ENCODE measurements at places on chromosomes 7 and 10. TPM values are rescaled to one million over a fixed set of nuclear protein-coding genes. Genes with fewer than 3 reads are reported as not detected.

Gene FKBP9
- 0.84 TPM for total RNA-seq

Gene LRCH4
- total RNA-seq = 154 TPM

Gene EXOSC1
- total RNA-seq = 75.3 TPM

Gene MRPS17
- total RNA-seq = 17.1 TPM

DNA sequence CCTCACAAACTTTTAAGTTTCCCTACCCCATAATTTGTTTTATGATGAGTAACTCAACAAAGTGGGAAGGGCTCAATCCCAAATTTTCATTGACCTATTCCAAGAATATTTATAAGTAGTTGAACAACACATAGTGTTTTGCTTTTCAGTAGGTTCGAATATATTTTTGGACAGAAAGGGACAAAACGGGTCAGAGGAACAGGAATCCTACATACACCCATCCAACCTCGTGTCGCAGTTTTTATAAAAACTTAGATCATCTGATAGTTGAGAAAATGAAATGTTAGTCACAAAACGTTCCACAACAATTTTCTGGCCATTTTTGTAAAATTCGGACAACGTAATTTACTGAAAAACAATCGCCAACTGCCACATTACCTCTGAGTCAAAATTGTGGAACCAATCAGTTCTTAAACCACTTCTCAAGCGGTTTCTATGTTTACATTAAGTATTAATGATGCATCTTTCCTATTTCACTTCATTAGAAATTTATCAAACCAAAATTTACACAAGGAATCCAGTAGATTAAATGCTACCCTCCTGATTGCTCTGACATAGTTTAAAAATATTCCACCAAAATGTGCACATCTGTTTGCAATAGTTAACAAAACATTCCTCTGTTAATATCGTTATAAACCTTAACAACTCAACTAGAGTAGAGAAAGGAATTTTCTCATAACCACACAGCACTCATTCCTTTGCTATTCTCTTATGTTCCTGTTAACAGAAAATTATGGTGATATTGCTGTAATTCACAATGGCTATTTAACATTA, 6.3 kb downstream of the WNT16 start:
- no peak overlapping the region for H3K27ac ChIP-seq
- H3K4me3 ChIP-seq = no peak overlapping the region
- H3K4me1 ChIP-seq = peaks cover 5% of the 10 kb centered on the region
- peaks cover 2% of the 10 kb centered on the region for H3K36me3 ChIP-seq

DNA sequence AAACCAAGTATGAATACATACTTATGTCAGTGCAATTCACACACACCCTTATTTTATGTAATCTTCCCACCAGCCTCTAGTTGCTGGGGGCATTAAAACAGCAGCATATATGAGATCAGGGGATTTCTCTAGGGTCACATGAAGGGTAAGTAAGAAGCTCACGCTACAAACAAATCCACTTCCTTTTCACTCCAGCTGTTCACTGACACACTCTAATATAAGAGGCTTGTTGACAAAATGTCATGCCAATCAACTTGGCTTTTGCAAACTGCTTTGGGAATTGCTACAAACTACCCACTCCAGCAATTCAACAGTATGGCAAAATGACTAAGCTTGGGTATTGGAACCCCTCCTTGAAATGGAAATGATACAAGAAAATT, 10.3 kb downstream of the FAM3C start:
- DNase-seq = no peak
- H3K36me3 ChIP-seq = peaks cover 2% of the 10 kb centered on the region
- no peak overlapping the region for H3K27ac ChIP-seq
- peak overlapping the region; percentile 52 for H3K4me3 ChIP-seq

DNA sequence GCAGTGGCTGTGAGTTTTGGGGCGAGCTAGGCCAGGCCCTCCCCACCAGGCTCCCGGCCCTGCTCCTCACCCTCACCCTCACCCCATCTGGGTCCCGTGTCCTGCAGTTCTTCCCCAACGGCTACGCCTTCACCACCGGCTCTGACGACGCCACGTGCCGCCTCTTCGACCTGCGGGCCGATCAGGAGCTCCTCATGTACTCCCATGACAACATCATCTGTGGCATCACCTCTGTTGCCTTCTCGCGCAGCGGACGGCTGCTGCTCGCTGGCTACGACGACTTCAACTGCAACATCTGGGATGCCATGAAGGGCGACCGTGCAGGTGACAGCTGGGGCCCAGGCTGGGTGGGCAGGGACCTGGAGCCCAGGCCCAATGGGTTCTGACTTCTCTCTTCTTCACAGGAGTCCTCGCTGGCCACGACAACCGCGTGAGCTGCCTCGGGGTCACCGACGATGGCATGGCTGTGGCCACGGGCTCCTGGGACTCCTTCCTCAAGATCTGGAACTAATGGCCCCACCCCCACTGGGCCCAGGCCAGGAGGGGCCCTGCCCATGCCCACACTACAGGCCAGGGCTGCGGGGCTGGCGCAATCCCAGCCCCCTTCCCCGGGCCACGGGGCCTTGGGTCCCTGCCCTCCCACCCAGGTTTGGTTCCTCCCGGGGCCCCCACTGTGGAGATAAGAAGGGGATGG, 4.9 kb downstream of the GNB2 start:
- H3K27ac ChIP-seq = no peak overlapping the region
- no peaks in the 10 kb centered on the region for H3K27me3 ChIP-seq
- no peak for DNase-seq
- H3K4me1 ChIP-seq = peaks cover 21% of the 10 kb centered on the region
- H3K36me3 ChIP-seq = peaks cover 15% of the 10 kb centered on the region

DNA sequence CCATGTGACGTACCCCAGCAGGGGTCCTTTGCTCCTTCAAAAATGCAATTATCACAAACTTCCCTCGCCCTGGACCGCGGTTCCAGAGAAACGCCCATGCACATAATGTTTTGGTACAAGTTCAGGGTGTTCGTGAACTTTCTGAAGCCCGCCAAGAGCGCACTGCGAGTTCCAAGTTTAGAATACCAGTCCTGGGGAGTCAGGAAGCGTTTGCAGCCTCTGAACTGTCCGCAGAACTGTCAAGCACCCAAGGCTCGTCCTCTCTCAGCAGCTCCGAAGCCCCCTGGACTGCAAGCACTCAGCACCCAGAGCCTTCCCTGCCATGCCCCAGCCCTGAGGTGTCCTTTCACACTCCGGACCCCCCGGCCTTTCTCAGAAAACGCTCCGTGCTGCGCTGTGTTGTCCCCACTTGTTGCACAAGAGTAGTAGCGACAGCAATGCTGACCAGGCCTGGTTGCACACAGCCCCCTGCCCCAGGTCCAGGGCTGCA, 30.3 kb downstream of the CALML3 start:
- peaks cover 23% of the 10 kb centered on the region for H3K27me3 ChIP-seq
- peaks cover 41% of the 10 kb centered on the region for H3K4me1 ChIP-seq
- H3K27ac ChIP-seq = no peak overlapping the region
- no peak for DNase-seq
- H3K36me3 ChIP-seq = no peaks in the 10 kb centered on the region

DNA sequence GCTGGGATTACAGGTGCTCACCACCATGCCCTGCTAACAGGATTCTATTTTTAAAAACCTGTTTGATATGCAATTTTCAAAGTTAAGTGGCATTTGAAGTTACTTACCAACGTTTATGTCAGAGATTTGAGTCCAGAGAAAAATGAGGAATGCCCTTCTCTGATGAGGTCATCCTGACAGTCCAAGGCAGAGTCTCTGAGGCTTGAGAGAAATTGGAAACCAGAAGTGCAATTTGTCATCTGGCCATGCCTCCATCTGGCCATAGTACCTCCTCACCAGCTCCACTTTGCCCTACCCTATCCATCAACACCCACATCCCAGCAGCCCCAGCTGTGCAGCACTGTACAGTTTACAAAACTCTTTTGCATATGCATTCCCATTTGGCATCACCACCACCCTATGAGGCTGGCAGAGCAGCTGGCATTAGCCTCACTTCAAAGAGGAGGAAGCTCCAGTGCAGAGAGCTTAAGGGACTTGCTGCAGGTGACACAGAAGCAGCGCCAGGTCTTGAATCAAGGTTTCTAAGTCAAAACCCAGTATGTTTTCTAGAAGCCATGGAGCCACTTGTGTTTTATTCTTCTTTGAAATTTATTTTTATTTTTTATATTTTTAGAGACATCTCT, 54.5 kb upstream of the PDZD8 start:
- H3K4me3 ChIP-seq = no peak overlapping the region
- DNase-seq = no peak
- H3K36me3 ChIP-seq = no peaks in the 10 kb centered on the region
- no peak overlapping the region for H3K27ac ChIP-seq
- peaks cover 29% of the 10 kb centered on the region for H3K27me3 ChIP-seq

DNA sequence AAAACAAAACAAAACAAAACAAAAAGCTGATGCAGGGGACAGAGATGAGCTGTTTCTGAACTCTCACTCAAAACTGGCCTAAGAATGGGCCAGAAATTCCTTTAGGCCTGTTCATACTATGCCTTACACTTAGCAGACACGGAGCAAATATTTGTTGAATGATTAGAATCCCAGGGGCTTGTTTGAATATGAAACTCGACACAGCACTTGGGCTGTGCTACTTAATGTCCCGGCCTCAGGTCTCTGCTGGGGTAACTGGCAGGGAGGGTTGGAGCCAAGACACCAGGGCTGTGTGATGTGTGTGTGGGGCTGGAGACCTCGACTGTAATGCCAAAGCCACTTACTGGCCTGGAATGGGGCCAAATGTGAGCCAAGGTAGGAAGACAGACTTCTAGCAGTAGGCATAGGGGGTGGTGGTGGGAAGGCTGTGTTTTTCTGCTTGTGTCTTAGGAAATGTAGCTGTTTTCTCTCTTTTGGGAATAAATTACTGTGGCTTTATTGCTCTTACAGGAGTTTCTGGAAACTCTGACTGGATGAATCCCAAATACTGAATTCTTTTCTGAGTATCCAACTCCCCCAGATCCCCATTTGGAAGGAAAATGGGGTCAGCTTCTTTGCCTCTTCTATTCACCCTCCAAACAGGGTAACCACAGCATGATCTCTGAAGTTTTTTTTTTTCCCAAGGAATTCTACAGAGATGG, 66.7 kb downstream of the EMX2 start:
- no peaks in the 10 kb centered on the region for H3K4me1 ChIP-seq
- H3K4me3 ChIP-seq = no peak overlapping the region
- H3K27ac ChIP-seq = no peak overlapping the region
- DNase-seq = no peak

DNA sequence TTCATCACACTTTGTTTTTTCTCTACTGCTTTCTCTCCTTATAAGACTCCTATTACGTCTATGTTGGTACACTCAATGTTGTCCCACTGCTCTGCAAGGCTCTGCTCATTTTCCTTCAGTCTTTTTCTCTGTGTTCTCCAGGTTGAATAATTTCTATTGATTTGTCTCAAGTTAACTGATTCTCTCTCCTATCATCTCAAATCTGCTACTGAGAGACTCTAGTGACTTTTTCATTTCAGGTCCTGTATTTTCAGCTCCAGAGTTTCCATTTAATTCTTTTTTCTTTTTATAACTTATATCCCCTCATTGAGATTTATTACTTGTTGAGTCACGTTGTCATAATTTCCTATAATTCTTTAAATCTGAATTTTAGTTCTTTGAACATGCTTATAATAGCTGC, 100.9 kb downstream of the RNLS start:
- peaks cover 2% of the 10 kb centered on the region for H3K36me3 ChIP-seq
- no peak overlapping the region for H3K27ac ChIP-seq
- H3K4me1 ChIP-seq = no peaks in the 10 kb centered on the region
- H3K27me3 ChIP-seq = no peaks in the 10 kb centered on the region
- no peak for DNase-seq
- H3K4me3 ChIP-seq = no peak overlapping the region

DNA sequence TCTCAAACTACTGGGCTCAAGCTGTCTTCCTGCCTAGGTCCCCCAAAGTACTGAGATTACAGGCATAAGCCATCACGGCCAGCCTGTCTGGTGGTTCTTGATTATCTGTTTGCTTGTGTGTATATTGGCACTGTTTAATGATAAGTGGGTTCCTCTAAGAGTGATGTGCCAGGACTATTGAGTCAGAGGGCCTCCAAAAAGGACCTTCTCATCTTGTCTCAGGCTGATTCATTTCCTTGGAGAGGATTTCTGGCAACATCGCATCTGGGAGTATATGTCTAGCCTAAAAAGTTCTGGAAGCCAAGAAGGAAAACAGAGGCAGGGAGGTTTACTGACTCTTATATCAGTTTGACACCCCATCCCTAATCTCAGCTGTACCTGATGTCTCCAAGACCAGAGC, 27.1 kb upstream of the AKAP9 start:
- DNase-seq = no peak
- H3K4me1 ChIP-seq = peaks cover 14% of the 10 kb centered on the region

GRCh38 chr10:32123021-32123420, 66.8 kb upstream of the KIF5B start:
- H3K4me1 ChIP-seq = no peaks in the 10 kb centered on the region
- H3K27me3 ChIP-seq = no peaks in the 10 kb centered on the region
